Retina (tissue), 1 donor: ENCODE measurements at places on chromosomes 2 and 18.
A peak's percentile ranks its signal among the peaks of the same experiment; 100 is the strongest.

DNA sequence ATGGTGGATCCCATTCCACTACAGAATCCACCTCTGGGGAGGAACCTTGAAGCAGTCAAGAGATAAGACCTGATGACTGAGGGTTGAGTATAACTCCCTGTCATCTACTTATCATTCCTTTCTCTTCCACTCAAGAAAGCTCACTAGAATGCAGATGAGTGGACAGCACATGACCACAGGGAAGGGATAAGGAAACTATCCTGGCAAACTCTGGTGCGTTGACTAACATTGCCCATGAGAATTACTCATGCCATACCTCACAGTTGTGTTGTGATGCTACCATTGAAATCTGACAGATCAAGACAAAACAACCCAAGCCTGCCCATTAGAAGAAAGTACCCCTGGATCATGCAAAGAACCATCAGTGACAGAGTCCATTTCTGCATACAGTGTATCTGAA lies 26.5 kb downstream of the SLC16A14 start:
- DNase-seq, result no peak

DNA sequence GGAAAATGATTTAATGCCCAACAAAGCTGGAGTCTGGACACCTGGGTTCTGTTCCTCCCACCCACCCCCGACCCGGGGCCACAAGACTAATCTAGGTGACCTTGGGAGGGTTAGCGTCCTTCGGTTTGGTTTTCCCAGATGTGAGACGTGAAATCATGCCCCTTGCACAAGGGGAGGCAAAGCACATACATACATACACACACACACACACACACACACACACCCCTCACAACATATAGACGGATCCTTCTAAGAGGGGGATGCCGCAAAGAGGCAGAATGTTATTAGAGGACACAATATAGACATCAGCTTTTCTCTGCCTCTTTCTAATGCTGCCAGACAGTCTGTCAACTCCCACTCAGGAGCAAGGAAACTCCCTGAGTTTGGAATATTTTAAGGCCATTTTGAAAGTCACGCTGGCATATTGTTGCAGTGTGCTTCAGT lies 616 bp upstream of the RBMS1 start:
- peak; percentile 65 for DNase-seq

DNA sequence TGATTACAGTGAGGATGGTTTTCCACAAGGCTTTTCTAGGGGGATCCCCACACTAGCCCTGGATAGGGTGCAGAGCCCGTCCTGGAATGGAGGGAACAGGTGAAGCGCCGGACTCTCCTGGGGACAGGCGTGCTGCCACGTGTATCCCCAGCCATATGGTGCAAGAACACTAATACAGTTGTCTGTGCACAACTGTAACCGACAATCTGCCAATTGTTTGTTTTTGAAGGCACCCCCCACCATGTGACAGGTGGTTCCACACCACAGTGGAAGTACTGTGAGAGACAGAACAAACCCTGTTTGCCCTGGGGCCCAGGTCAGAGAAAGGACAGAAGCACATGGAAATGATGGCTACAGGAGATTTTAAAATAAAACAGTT lies 52.9 kb downstream of the MYCN start:
- DNase-seq, result no peak

- DNase-seq, result no peak
These were observed 7.3 kb upstream of the PRLH start for GRCh38 chr2:237558961-237559641.

- peak; percentile 72 for DNase-seq
These were observed 675 bp downstream of the FZD5 start for GRCh38 chr2:207768866-207769596.

DNA sequence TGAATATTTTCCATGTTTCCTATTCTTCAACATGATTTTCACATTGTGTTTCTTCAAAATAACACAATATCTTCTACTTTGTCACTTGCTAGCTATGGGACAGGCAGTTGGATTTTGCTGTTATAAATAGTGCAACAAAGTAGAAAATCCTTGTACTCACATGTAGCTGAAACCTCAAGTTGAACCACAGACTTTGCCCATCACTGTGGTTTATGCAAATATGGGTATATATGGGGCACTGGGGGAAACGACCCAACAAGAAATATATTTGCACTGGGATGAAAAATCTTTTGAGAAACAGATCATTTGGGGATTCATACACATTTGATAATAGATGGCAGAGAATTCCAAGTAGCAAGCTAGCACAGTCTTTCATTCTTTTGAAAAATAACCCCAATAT lies 486.3 kb upstream of the MAP2 start:
- no peak for DNase-seq

DNA sequence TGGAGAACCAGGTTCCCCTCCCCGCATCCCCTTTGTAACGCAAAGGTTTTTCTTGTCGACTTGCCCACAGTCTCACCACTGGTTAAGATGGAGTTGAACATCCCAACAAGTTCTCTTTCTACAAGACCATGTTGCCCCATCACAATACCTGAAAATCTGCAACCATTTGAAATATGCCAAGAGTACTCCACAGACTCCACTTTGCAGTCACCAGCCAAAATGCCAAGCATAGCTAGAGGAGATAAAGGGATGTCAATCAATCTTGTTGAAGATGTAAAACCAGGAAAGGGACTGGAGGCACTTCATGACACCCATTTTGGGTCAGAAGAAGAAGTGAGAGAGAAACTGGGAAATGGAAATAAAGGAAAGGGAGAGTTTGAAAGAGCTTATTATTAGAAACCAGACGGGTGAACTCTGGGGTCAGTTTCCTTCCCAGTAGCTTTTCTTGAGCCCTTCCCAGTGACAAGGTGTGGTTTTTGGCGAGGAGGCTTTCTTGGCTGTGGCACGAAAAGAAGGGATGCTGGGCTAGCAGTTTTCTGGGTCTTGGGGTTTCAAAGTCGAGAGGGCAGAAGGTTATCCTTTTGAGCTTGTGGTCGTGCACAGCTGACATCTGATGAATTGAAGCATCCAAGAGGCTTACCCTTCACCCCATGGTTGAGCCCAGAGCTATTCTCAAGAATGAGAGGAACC lies 79.3 kb downstream of the ACAA2 start:
- no peak for DNase-seq

DNA sequence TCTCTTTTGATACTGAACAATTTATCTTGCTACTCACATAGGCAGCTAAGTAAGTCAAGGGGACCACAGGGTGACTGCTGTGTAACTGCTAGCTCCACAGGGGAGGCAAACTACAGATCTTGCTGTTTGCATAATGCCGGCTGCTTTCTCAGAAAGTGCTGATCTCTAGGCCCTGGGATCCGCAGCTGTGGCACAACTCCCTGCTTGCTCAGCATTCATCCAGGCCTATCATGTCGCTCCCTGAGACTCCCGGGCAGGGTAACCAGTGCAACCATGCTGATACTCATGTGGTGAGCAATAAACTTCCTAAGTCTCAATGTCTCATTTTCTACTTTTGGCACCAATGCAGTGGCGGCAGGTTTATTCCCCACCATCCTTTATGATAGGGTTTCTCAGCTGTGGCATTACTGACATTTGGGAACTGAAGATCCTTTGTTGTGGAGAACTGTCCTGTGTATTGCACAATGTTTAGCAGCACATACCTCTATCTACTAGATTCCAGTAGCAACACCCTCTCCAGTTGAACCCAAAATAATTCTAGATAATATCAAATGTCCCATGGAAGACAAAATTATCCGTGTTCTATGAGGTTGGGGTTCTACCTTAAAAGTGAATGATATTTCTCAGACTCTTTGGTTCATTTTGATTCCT lies 1101.3 kb downstream of the LRP1B start:
- no peak for DNase-seq

DNA sequence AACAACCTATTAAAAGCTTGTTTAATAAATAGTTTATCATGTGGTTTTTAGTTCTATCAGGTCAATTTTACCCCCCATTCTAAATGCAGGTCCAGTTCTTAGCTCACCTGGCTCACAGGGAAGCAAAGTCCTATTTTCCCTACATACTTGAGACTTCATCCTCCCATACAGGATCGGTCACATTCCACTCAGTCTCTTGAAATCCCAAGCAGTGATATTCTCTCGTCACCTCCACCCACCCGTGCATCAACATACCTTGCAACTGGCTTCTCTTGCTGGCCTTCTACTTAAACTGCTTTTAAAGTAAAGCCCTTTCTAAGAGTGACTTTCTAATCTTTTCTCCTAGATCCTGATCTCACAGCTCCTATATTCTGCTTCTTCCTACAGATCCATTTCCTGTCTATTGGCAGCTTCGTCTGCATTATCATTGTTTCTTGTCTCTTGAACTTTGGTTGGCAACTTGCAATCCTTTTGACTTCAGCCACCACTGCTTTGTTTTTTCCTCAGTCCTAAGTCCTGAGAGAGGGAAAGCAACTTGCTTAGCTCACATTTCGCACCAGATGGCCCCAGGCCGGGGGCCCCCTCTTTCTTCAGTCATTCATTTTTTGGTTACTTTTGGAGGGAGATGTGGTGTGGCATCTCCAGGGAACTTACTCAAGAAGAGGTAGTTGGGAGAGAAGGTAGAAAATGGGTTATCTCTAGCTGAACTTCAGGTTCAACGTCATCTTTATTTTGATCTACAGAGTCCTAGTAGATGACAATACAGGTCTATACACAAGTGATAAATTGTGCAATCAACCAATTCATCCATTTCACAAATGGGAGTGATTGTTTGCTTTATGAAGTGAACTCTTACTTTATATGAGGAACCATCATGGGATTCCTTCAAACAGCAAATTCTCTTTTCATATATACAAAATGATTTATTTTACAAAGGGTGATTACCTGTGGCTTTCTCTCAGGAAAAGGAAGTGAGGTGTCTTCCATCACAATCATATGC lies 23.9 kb upstream of the NCOA1 start:
- no peak for DNase-seq

- DNase-seq, result no peak
These were observed 178.4 kb upstream of the ALPP start for GRCh38 chr2:232200195-232200594.

- no peak for DNase-seq
These were observed 87.6 kb downstream of the MAIP1 start for GRCh38 chr2:200042944-200043343.

DNA sequence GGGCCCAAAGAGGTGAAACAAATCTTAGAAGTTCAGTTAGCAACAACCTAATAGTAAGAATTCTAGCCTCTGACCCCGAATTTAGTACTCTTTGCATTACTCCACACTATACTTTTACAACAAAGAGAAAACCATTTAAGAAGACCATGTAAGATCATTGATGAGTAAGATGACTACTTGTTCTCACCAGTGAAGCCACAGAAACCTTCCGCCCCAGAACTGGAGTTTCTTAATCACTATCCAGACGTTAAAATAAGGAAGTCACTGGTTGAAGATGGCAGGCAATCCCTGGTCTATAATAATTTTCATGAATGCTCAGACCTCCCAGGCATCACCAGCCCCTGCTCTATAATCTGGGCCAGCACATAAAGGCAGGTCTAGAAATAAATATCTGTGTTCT lies 95.0 kb downstream of the TMEM163 start:
- DNase-seq, result no peak

GRCh38 chr2:237412988-237413776 lies 782 bp downstream of the COL6A3 start:
- no peak for DNase-seq

GRCh38 chr2:237633061-237633561 lies 5.7 kb downstream of the LRRFIP1 start:
- no peak for DNase-seq

DNA sequence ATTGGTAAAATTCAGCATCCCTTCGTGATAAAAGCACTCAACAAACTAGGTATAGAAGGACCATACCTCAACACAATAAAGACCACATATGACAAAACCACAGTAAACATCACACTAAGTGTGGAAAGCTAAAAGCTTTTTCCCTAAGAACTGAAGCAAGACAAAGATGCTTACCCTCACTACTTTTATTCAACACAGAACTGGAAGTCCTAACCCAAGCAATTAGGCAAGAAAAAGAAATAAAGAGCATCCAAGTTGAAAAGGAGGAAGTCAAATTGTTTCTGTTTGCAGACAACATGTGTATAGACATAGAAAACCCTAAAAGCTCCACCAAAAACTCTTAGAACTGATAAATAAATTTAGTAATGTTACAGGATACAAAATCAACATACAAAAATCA lies 271.7 kb downstream of the RBM43 start:
- no peak for DNase-seq

- no peak for DNase-seq
These were observed 18.8 kb downstream of the GMCL1 start for GRCh38 chr2:69848186-69848790.

DNA sequence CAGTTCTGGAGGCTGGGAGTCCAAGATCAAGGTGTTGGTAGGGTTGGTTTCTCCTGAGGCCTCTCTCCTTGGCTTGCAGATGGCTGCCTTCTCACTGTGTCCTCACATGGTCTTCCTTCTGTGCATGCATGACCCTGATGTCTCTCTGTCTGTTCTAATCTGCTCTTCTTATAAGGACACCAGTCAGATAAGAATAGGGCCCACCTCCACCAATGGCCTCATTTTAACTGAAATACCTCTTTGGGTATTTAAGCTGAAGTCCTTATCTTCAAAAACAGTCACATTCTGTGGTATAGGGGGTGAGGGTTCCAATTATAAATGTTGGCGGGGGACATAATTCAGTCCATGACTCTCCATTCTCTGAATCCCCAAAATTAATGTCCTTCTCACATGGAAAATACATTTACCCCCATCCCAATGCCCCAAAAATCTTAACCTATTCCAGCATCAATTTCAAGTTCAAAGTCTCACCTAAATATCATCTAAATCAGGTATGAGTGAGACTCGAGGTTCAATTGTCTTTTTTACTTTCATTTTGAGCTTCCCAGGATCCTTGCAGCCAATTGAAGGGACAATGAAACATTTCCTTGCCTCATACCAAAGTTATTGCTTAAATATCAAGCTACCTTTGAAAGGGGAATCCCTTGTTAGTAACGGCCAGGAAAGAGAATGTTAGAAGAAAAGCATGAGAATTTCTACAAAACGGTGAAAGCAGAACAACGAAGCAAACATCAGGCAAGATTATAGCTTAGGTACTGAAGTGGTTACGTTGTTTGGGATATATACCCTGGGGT lies 20.6 kb upstream of the CNOT11 start:
- DNase-seq, result no peak

GRCh38 chr2:238551091-238551490 lies 124.4 kb downstream of the ASB1 start:
- no peak for DNase-seq

- no peak for DNase-seq
These were observed 79.4 kb upstream of the SMAD7 start for GRCh38 chr18:49030138-49030537.

DNA sequence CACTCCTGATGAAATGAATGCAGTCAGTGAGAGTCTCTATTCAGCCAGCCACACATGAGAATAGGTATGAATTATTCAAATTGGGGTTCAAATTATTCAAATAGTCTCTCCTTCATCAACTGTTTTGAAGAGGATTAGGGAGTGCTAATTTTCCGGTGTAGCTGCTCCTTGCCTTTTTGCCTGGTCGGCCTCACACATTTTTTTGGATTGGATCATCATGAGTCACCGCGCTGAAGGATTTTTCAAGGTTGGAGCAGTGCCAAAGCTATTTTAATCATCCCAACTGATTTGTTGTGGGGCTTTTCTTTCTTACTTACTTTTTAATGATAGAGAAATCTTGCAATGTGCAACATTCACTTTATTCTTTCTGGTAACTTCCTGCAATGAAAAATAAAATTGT lies 2.4 kb upstream of the DTNA start:
- DNase-seq, result no peak

GRCh38 chr2:26576565-26577441 lies 64.4 kb downstream of the CIB4 start:
- no peak for DNase-seq

- DNase-seq, result no peak
These were observed 37.9 kb upstream of the PPP1CB start for GRCh38 chr2:28713577-28714298.
